ENCODE measurements at places on chromosomes 7 and 10.

DNA sequence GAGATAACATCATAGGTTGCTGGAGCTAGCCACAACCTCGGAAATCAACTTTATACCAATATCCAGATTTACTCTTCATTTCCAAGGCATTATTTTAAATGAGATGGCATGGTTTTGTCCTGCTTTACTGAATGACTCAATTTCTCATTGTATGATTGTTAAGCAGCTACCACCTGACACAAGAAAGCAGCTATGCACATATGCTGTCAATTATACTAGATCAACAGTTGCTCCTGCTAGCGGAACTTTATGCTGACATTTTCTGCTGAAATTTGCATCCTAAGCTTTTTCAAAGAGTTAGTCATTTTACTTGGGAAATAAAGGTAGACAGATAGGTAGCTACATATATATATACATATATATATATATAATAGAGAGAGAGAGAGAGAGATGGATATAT lies 8.9 kb upstream of the CH25H start:
- no peak for DNase-seq

DNA sequence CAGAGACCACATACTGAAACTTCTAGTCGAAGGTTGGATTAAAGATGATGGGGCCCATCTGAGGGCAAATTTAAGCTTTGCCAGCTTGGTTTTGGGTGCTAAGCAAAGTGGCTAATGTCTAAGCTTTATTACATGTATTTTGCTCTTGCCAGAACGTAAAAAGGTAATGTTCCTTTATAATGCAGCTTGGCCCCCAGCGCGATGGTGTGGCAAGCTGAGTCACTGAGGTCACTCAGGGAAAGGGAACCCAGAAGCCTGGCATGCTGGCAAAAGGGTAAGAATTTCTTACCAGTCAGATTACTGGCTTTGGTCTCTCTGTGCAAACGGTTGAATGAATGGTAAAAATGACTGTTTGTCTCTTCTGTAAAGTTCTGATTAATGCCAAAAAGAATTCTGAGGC lies 158.3 kb upstream of the KCND2 start:
- DNase-seq, result no peak

GRCh38 chr10:79206300-79207095 lies 137.7 kb downstream of the ZMIZ1 start:
- no peak for DNase-seq

GRCh38 chr10:112250555-112250954 lies 32.6 kb upstream of the TECTB start:
- no peak for DNase-seq

All from endodermal cell (in vitro differentiated cells).